ENCODE measurements at places on chromosomes 13 and 19.
A peak's percentile ranks its signal among the peaks of the same experiment; 100 is the strongest.

GRCh38 chr13:52405767-52406494, at the start of gene THSD1:
Gene THSD1, minus strand, starts transcription at chr13:52406172. Its CDS starts 3,572 bp downstream, at chr13:52402600.
- no peak for DNase-seq

- DNase-seq, result no peak
Observed at GRCh38 chr13:91358387-91358782, 10.9 kb downstream of the MIR17HG start.

DNA sequence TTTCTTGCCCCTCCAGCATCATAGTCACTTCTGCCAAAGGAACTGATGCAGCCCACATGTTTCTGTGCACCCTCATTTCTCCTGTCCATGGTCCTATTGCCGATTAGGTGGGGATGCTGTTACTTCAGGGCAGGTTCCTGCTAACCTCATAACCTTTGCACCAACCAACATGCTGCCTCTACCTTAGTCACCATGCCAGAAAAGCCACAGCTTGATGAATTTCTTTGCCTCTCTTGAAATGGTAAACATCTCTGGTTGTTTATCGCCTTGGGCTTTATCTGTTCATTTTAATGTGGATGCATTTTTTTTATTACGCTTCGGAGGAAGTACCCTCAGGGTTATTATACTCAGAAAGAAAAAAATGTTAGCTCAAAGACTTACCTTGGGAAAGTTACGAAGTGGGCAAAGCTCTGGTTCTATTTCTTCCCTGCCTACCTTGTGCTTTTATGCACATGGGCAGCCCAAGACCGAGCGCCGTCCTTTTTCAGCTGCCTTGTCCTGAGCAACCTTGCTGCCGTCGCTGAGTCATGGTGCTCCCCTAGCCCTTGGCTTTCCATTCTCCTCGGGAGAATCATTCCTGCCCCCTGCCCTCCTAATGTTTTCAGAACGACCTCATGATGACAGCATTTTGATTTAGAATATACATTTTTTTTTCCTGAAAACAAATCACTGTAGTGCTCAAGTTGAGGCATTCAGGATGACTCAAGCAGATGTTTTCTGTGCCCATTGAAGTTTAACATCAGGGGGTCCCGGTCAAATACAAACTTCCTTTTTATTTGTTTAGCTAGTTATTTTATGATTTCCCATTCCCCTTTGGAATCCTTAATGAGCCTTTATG, 280.0 kb downstream of the SHISA2 start:
- no peak for DNase-seq

DNA sequence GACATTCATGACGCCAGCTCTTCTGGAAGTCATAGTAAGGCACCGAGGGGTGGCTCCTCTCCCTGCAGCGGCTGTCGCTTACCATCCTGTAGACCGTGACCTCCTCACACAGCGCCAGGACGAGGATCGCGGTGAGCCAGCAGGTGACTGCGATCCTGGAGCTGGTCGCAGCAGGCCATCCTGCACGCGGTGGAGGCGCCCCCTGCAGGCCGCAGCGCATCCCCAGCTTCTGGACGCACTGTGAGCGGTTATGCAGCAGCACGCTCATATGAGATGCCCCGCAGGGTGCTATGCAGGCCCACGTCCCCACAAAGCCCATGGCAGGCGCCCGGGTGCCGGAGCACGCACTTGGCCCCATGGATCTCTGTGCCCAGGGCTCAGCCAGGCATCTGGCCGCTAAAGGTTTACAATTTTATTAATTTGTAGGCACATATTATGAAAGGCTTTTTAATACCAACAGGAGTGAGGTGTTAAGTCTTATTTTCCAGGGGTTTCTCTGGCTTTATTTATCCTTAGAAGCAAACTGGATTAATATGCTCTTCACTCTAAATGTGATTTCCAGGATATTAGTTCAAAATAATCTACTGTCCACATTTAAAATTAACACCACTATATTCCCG, 35.6 kb upstream of the PSPC1 start:
- no peak for DNase-seq

DNA sequence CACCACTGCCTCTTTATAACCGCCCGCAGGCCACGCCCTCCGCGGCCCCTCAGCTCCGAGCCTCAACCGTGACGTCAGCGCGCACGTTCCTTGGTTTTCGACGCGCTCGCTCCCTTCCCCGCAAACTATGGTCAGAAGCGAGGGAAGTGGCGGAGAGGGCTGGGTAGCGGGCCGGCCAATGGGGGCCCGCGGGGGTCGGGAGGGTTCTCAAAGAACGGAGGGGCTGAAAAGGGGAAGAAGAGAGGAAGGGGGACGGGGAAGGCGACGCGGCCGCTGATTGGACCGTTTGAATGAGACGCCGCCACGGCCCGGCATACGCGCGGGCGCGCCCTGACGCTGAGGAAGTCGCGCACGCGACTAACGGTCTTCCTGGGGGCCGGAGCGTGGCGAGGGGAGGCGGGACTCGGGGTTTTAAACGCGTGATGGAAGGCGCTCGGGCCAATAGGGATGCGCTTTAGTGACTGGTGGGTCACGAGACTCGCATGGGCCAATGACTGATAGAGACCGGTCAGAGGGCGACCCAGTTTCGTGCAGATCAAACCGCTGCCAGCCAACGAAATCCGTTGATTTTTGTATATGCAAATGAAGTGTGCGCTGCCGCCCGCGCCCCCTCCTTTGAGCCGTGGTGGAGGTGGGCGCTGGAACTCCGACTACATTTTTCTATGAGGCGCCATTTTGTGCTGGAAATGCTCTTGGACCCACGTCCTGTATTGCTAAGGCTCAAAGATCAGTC, 378 bp upstream of the UBE2S start:
- DNase-seq, result peak; percentile 97
